ENCODE measurements at places on chromosomes 16 and 17.

DNA sequence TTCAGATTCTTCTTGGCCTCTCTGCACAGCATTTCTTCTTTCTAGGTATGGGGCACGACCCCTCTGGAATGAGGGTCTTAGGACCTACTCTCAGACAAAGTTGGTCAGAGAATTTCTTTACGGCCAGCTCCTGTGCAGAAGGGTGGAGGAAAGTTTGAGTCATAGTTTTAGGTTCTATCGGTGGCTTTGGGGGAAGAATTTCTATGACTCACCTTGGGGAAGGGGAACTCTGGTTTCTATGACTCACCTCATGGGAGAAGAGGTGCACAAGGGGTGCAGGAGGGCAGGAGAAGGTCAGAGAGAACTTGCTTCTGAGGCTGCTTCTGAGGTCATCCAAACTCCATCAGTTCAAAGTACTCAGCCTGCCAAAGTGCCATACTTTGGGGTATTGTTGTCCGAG, 2.5 kb upstream of the ABCC12 start:
- DNase-seq = no peak

DNA sequence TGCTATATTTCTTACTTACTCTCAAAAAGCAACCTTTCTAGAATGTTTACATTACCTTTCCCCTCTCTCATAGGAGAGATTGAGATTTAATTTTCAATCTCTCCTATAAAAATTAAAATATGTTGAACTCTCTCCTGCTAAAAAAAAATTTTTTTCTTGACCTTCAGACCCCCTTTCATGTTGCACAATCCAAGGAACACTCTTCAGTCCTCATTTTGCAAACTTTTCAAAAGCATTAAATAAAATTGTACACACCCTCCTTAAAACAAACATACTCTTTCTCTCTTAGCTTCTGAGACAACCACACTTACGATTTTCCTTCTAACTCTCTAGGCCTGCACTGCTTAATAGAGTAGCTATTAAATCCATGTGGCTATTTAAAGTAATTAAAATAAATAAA, 8.6 kb upstream of the ABCA6 start:
- no peak for DNase-seq

GRCh38 chr17:72381597-72382397, 261.0 kb downstream of the SOX9 start:
- DNase-seq = no peak

GRCh38 chr17:7017827-7018200, 5.0 kb upstream of the BCL6B start:
- DNase-seq = no peak

DNA sequence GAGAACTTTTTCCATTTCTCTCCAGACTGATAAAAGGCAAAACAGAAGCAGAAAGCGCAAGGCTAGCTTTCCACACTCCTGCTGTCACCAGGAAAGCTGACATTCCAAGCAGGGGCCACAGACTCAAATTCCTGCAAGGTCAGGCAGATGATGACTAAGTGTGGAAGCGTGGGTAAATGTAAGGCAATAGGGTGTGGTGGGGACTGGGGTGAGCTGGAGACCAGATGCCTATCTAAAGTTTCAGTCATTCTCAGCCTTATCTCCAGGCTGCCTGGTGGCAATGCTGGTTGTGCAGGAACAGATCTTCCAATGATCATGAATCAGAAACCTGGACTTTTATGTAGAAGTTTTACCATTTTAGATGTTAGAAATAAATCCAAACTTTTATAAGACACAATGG, 224.1 kb downstream of the GSG1L start:
- DNase-seq = no peak

DNA sequence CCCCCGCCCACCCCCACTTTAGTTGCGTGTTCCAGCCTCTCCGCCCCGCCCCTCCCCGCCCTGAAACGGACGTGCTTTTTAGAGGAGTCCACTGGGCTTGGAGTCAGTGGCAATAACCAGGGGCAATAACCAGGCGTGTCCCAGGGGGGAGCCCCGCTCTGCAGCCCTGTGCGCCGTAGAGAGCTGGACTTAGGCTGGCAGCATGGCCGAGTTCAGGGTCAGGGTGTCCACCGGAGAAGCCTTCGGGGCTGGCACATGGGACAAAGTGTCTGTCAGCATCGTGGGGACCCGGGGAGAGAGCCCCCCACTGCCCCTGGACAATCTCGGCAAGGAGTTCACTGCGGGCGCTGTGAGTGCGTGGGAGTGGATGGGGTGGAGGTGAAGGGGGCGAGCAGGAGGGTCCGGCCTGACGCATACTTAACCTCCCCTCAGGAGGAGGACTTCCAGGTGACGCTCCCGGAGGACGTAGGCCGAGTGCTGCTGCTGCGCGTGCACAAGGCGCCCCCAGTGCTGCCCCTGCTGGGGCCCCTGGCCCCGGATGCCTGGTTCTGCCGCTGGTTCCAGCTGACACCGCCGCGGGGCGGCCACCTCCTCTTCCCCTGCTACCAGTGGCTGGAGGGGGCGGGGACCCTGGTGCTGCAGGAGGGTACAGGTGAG, at the start of gene ALOX15B:
Gene ALOX15B (plus strand): TSS at position 106 of the 657 bp plus-strand sequence. CDS start 97 bp downstream, at position 203.
- DNase-seq = no peak

GRCh38 chr16:1002399-1003166, 21.0 kb downstream of the SOX8 start:
- DNase-seq = peak; percentile 46

DNA sequence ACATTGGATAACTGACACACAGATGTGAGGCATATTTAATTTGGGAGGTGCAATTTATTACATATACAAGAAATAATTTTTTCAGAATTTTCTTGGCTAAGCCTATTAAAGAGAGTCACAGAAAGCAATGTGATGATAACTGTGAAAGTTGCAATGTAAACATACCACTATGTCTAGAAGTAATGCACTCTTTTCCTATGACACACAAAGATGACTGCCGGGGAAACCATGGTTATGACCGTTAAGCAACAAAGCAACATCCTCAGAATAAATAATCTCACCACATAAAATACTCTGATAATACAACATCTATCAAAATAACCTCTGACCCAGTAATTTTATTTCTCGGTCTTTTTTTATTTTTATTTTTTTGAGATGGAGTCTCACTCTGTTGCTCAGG, 10.5 kb upstream of the QRICH2 start:
- no peak for DNase-seq

DNA sequence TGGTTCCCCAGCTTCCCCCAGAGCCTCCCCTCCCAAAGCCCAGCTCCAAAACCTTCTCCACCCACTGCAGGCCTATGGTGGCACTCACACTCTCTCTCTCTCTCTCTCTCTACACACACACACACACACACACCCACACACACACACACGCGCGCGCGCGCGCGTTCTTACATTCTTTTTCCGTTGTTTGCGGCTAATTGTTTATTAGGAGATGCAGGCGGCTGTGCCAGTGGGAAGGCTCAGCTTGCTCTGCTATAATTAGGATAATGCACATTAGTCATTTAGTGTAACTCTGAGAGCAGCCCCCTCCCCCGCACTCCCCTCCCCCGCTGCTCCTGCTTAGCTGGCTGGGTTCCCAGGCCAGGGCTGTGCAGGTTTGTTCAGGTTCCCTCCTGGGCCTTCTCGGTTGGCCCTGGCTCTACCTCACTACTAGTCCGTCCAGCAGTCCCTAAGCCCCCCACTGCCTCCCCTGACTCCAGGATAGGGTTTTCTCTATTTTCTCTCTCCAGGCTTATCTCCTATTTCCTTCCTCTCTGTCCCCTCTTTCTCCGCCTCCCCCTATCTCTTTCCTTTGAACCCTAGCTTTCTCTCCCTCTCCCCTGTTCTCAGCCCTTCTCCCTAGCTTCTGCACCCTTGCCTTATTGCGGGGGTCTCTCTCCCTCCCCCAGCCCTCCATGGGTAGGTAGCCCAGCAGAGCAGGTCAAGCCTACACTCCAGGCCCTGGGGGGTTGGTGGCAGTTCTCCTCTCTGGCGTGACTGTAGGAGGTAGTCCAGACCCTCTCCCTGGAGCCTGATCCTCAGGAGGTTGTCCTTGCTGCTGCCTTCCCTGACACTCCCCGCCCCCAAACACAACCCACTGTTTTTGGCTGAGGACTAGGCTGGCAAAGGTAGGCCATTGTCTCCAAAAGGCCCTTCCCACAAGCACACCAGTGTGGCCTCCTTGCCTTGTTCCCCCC, 34.0 kb downstream of the TMEM132E start:
- DNase-seq = no peak

- no peak for DNase-seq
Observed at GRCh38 chr17:74860229-74860871, 665 bp upstream of the GRIN2C start.

- DNase-seq = no peak
Observed at GRCh38 chr17:68719431-68719830, 118.3 kb upstream of the FAM20A start.

DNA sequence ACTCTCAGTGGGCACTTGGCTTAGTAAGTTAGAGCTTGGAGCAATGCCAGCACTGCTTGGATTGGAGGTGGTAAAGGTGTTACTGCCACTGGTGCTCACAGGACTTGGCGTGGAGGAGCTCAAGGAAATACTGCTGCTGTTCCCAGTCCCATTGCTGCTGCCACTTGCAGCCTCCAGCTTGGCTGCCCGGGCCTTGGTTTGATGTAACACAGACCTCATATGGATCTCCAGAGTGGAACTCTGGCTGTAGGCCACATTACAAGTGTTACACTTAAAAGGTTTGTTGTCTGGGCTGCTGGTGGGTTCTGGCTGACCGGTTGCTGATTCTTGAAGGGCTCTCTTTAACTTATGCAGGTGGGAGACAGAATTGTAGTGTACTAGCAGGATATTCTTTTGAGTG, 250.3 kb downstream of the ZFHX3 start:
- DNase-seq = no peak

GRCh38 chr16:9068886-9069285, 22.6 kb upstream of the HAPSTR1 start:
- no peak for DNase-seq

- DNase-seq = no peak
Observed at GRCh38 chr16:55839115-55839514, 6.2 kb upstream of the CES1 start.

DNA sequence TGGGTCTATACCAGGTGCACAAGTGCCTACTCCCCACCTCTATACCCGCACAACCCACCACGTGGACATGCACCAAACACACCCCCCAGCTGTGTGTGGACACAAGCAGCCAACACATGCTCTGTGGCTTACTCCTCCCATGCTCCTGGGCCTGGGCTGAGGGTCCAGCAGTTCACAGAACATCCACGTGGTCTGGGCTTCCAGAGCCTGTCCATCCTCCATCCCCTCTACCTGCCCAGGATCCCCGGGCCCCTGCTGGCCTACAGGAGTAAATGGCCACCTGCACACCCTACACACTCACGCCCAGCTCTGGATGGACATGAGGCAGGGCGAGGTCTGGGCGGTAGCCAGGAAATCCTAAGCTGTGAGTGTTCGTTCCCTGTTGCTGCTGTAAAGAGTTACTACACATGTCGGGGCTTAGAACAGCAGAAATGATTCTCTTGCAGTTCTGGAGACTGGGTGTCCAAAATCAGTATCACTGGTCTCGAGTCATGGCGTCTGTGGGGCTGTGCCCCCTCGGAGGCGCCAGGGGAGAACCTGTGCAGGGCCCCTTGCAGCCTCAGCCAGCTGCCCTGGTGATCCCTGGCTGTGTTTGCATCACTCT, 15.0 kb upstream of the RAI1 start:
- DNase-seq = no peak

DNA sequence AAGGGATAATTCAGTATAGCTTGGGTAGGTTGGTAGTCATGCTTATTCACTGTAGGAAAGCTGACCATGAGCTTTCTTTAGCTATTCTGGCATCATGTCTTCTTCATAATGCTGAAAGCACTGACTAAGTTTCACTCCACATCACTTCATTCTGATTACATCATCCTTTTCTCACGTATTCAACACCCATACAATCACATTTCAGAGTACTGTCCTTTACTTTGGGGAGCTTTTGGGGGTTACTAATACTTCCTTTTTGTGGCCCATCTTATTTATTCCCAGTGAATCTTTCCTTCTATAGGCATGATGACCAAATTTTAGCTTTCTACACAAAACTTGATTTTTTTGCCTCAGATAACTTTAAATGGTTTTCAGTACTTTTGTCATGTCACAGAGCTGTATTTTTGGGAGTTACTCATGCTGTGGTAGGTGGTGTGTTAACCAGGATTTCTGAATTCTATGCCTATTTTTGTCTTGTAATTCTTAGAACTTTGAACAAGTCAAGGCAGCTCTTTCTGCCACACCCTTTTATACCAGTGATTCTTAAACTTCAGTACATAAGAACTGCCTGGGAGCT, 23.5 kb downstream of the TADA2A start:
- DNase-seq = no peak

DNA sequence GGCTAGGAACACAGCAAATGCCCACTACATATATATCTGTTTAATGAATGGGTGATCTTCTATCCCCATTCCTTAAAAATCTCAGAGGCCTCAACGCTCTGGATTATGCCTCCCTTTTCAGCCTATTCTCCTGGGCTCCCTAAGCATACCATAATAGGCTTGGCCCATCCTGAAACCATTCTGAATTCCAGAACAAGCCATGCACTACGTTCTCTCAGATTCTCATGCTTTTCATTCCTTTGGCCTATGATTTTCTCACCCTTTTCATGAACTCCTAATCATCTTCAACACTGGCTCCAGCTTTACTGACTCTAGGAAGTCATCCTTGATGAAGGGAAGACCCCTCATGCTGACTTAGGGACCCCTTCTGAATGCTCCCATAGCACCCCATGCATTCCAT, 71.1 kb downstream of the RPGRIP1L start:
- DNase-seq = no peak

DNA sequence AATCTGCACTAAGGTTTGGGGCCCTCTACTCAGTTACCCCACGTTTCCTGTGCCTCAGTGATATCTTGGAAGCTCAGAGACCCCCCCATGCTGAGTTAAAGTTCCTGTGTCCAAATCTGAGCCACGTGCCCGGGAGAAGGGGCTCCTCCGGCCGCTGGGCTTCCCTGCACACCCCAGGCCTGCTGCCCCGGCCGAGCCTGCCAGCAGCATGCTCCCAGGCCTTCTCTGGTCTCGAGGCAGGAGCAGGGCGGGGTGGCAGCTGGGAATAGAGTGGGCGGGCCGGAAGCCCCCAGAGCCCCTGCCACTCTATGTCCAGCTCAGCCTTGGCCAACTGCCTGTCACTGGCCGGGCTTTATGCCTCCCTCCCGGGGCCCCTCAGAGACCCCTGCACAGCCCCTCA, 5.6 kb upstream of the VASN start:
- DNase-seq = no peak

DNA sequence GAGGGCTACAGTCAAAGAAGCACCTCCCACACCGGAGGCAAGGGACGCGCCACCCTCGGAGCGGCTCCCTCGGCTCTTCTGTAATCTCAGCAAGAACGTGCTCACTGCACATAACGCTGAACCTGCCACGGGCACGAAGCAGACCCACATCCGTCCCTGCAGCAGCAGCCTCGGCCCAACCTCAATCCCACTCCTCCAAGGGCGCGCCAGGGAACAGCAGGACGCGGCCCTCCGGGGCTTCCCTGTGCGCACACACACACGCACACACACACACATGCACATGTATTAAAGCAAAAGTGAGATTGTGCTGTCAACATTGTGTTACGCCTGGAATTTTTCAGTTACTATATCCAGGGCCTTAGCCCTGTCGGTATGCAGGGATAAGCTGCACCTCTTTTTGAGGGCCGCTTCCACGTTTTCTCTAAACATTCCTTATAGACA, 54.0 kb downstream of the TBC1D16 start:
- no peak for DNase-seq

All from activated T-helper 1 cell treated with anti-CD3 and anti-CD28 coated beads, Interleukin-2, amount 50 U/mL, for 16 hours (primary cell).